Renal pelvis (tissue), 12 donors: ENCODE measurements at places on chromosomes 4 and X. TPM values are rescaled to one million over a fixed set of nuclear protein-coding genes. Genes with fewer than 3 reads are reported as not detected.

- DNase-seq, result no peak
Observed at GRCh38 chrX:65690057-65690855, 22.8 kb downstream of the MSN start.

DNA sequence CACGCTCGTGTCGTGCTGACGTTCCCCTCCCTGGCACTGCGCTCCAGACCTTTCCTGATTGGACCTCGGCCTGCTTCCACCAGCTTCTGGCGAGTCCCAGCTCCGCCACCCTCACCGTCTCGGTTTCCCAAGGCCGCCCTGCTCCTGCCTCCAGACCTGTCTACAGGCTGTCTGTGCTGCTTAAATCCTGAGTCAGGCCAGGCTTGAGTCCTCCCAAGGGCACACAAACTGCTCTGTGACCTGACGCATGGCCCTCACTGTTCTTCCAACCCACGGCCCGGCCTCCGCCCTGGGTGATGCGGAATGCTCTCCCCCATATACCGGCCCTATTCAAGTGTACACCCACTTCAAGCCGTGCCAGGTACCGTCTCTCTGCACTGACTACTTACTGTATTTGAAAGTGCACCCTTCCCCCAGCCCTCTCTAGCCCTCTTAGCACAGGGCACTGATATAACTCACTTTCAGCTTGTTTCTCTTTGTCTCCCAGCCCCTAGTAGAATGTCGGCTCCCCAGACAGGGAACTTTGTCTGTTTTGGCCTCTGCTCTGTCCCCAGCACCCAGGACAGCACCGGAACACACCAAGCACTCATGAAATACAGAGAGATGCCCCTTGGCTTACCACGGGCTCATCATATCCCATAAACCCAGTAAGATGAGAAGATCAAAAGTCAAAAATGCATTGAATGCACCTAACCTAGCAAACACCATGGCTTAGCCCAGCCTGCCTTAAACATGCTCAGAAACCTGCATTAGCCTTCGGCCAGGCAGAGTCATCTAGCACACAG is 63.1 kb upstream of the AFAP1 start:
- no peak for DNase-seq

Gene RAI2
- 11.8 TPM for polyA plus RNA-seq

Gene GAGE12H
- polyA plus RNA-seq, result not detected

Gene CT45A3
- not detected for polyA plus RNA-seq

- no peak for DNase-seq
Observed at GRCh38 chrX:100487795-100488194, 77.7 kb upstream of the PCDH19 start.

Gene SERPINA7
- polyA plus RNA-seq, result 0.14 TPM

- peak; percentile 12 for DNase-seq
Observed at GRCh38 chr4:176492646-176493302, 173.0 kb downstream of the SPCS3 start.

GRCh38 chrX:130211415-130212186 is 39.8 kb downstream of the RAB33A start:
- DNase-seq, result no peak

DNA sequence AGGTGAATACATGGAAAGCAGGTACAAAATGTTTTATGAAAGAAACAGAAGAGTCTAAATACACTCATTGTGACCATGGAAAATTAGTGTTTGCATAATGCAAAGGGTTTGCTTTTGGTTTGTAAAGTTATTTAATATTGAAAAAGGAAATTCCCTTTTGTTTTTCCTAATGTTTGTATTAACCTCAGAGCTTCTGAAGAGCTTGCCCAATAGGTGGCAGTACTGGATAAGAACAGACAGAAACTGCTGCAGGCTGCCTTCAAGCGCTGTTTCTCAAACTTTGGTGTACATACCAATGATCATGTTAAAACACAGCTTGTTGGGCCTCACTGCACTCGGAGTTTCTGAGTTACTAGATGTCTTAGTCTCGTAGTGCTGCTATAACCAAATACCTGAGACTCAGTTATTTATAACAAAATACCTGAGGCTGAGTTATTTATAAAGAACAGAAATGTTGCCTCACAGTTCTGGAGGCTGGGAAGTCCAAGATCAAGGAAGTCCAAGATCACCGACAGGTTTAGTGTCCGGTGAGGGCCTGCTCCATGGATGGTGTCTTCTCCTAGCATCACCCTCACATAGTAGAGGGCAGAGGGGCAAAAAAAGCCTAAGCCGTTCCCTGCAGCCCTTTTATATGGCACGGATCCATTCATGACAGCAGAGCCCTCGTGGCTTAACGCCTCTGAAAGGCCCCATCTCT is 54.2 kb downstream of the SUPT20HL2 start:
- DNase-seq, result peak; percentile 48

GRCh38 chrX:2398064-2398656 is 102.6 kb downstream of the DHRSX start:
- DNase-seq, result no peak

- DNase-seq, result no peak
Observed at GRCh38 chr4:3676196-3676595, 90.0 kb upstream of the ADRA2C start.

Gene ADGRA3
- polyA plus RNA-seq, result 59.2 TPM

DNA sequence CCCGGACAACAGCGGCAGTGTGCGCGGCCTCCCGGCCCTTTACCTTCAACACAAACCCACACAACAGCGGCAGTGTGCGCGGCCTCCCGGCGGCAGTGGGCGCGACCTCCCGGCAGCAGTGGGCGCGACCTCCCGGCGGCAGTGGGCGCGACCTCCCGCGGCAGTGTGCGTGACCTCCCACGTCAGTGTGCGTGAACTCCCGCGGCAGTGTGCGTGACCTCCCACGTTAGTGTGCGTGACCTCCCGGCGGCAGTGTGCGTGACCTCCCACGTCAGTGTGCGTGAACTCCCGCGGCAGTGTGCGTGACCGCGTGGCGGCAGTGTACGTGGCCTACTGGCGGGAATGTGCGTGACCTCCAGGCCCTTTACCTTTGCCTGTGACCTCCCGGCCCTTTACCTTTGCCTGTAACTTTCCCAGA is 576.6 kb upstream of the FRG1 start:
- DNase-seq, result no peak

Gene NCAPG
- polyA plus RNA-seq, result 31.0 TPM

Gene CT55
- 0.10 TPM for polyA plus RNA-seq

DNA sequence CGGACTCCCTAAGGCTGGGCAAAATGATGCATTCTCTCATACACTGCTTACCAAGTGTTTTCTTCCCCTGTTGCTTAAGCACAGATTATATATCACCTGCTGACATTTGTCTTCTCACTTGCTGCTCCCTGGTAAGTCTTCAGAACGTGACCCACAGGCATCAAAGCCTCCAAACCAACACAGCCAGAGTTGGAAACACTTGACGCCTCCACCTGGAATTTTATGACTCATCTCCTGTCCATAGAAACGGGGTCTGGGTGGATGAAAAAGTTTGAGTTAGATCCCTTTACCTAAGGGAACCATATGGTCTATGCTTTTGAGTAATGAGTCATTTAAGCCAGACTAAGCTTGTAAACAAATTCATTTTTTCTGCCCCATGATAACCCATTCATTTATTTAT is 251.6 kb downstream of the USP46 start:
- DNase-seq, result no peak

GRCh38 chrX:49309401-49309981 is 6.0 kb downstream of the GAGE10 start:
- DNase-seq, result peak; percentile 24

GRCh38 chr4:131001371-131001770 is 1905.4 kb downstream of the C4orf33 start:
- DNase-seq, result no peak

Gene SMIM20
- 47.3 TPM for polyA plus RNA-seq

- DNase-seq, result no peak
Observed at GRCh38 chr4:183399616-183400015, 44.8 kb upstream of the CDKN2AIP start.

DNA sequence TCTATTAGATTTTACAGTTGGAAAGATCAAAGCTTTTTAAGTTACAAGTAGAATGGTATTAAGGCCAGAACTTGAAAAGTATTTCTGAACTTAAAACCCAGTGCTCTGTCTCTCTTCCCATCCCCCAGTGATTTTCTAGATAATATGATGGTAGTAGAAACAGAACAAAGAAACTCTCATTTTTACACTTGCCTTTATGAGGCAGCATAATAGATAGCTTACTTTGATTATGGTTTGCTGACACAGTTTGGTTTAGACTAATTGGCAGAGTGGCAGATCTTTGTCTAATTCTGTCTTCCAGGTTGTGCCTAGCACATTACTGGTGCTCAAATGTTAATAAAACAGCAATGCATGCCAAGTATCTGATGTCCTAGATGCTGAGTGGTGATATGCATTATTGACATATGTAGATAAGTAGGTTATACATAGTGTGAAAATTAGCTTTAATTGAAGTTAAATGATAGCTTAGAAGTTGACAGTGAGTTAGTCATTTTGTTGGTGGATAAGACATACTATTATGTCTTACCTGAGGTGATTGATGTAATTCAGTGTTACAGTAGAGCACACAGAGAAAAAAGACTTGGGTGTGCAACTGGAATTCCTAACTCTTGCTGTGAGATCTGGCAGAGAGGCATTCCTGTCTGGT is 4.3 kb upstream of the RAPGEF2 start:
- DNase-seq, result no peak

- DNase-seq, result no peak
Observed at GRCh38 chr4:172794307-172794703, 374.3 kb upstream of the GALNT7 start.

Gene XAGE1A
- polyA plus RNA-seq, result not detected

Gene MMRN1
- polyA plus RNA-seq, result 5.5 TPM

- DNase-seq, result no peak
Observed at GRCh38 chr4:152660526-152660925, 19.3 kb downstream of the TMEM154 start.

Gene MPP1
- polyA plus RNA-seq, result 36.2 TPM

GRCh38 chr4:83129264-83129663 is 14.7 kb upstream of the PLAC8 start:
- no peak for DNase-seq

DNA sequence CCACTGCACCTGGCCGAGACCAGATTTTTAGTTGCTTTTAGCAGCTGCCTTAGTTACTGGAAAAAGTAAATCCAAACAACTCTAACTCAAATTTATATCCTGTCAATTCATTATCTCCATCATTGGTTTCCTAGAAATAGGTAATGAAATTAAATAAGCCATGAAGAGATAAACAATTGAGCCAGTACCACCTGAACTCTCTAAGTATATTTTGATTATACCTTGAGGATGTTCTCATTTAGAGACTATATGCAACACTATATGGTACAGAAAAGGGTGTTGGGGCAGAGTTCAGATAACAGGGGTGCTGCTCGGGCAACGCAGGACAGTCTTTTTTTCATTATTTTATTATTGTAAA is 35.0 kb downstream of the SAT1 start:
- DNase-seq, result no peak

GRCh38 chr4:56434599-56435139 is 746 bp downstream of the PPAT start:
- DNase-seq, result peak; percentile 52

DNA sequence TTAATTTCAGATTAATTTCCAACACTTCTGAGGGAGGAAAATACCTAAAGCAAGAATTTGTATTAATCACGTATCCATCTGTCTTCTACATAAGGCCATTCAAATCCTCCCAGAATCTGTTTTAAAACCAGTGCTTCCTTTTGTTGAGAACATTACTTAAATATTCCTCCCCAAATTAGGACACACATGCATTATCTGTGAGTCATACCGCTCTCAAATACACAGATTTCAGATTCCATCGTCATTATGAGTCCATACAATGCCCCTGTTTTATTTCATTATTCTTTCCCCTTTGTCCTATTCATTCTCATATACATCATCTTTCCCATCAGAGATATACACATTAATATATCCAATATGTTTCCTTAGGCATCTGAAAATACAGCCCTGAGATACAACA is 57.3 kb upstream of the PRSS12 start:
- no peak for DNase-seq

Gene PITX2
- 4.5 TPM for polyA plus RNA-seq

DNA sequence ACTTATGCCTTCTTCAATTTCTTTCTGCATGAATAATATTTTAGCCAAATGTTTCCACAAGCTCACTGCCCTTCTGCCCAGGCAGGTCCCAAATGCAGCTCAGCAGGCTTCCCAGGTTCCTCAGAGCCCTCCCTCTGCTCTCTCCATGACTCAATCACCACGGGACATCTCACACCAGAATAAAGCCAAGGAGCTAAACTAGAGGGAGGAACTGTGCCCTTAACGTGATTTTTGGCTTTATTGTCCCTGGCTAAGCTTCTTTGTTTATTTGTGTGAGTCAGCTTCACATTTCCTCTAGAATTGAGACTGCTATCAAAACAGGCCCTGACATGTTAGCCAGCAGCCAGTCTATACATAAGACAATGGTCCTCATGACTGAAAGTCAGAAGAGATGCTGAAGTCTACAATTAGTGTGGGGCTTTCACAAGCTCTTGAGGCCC is 186.4 kb upstream of the GALNT7 start:
- no peak for DNase-seq

- DNase-seq, result no peak
Observed at GRCh38 chr4:880684-881405, 51.3 kb downstream of the GAK start.

DNA sequence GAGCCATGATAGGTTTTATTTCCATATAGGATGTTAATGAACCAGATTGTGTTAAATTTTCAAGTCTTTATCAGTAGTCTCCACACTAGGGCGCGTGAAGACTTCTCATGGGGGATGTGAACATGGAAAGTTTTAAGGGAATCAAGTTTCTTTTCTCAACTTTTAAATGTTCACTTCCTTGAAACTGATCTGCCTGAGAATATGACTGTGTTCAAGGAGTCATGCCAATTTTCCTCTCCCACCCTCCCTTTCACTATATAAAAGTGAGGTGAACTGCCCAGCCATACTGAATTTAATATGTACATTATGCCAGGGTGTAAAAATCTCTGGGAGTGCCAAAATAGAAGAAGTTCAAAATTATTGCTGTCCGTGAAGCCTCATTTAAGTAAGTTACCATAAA is 30.4 kb upstream of the HPGDS start:
- DNase-seq, result peak; percentile 8
